ENCODE measurements at places on chromosomes 7 and 10. TPM values are rescaled to one million over a fixed set of nuclear protein-coding genes. Genes with fewer than 3 reads are reported as not detected.

The GRID2IP gene
- 2.6 TPM for total RNA-seq

The TRIL gene
- total RNA-seq, result not detected

The HOGA1 gene
- not detected for total RNA-seq

The FAM3C gene
- 19.6 TPM for total RNA-seq

The ASB10 gene
- not detected for total RNA-seq

The NYAP1 gene
- total RNA-seq, result not detected

The TMEM196 gene
- not detected for total RNA-seq

The ASAH2B gene
- 5.3 TPM for total RNA-seq

The ZNF365 gene
- not detected for total RNA-seq

The TUBAL3 gene
- total RNA-seq, result not detected

The NPY4R gene
- total RNA-seq, result not detected

The GBX1 gene
- total RNA-seq, result not detected

The MOGAT3 gene
- total RNA-seq, result not detected

The TAS2R4 gene
- 3.3 TPM for total RNA-seq

The FHIP2A gene
- 24.8 TPM for total RNA-seq

The LUC7L2 gene
- 139 TPM for total RNA-seq

The RET gene
- not detected for total RNA-seq

The UPK3B gene
- total RNA-seq, result 7.3 TPM

The OR2A7 gene
- 5.9 TPM for total RNA-seq

The ETV1 gene
- total RNA-seq, result not detected

The H2BK1 gene
- 2.6 TPM for total RNA-seq

The CPXM2 gene
- total RNA-seq, result not detected

The ZFYVE27 gene
- 64.4 TPM for total RNA-seq

The DGKI gene
- total RNA-seq, result not detected

All from naive thymus-derived CD8-positive, alpha-beta T cell (primary cell).